Stimulated activated CD8-positive, alpha-beta memory T cell treated with anti-CD3 and anti-CD28 coated beads, Interleukin-4, amount 100 ng/mL, for 4 hours (primary cell): ENCODE measurements at places on chromosomes 6 and 20.

DNA sequence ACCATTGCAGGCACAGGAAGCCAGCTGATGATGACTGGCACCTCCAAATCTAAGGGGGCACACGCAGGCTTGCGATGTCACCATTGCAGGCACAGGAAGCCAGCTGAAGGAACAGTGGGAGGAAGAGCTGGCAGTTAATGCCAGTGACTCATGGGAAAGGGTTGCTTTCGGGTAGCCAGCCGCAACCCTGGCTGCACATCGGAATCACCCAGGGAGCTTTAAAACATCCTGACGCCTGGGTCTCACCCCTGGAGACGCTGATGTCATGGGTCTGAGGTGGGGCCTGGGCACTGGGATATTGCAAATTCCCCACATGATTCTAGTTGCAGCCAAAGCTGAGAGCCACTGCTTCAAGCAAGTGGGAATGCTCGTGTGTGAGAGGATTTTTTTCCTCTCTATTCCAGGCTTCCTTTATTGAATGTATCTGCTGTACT lies 16.1 kb upstream of the CCN6 start:
- no peak for DNase-seq

- DNase-seq = no peak
Measured at GRCh38 chr20:24649787-24650490, 180.5 kb downstream of the SYNDIG1 start.

- DNase-seq = no peak
Measured at GRCh38 chr6:26367114-26367513, 2.1 kb downstream of the BTN3A2 start.

GRCh38 chr6:4359108-4359730 lies 223.8 kb upstream of the ECI2 start:
- no peak for DNase-seq

- DNase-seq = no peak
Measured at GRCh38 chr20:33659341-33660034, 2.6 kb upstream of the C20orf144 start.
